ENCODE measurements at places on chromosomes 2 and 18.

DNA sequence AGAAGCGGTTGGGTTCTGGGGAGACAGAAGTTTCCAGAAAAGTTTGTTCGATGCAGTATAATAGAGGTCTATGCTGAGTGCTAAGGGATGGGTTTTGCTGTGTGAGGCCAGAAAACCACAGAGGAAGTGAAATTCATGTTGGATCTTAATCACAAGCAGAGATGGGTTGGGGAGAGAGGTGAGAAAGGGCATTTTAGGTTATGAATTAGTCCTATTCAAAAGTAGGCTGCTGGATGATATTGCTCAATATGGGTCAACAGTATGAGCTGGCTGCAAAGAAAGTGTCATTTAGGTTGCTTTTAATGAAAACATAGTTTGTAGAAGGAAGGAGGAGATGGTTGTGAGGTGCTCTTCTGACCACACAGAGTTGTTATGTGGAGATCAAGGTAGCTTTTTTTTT, 118.8 kb upstream of the LHCGR start:
- DNase-seq = no peak

GRCh38 chr18:25097569-25098056, 254.4 kb downstream of the ZNF521 start:
- no peak for DNase-seq

DNA sequence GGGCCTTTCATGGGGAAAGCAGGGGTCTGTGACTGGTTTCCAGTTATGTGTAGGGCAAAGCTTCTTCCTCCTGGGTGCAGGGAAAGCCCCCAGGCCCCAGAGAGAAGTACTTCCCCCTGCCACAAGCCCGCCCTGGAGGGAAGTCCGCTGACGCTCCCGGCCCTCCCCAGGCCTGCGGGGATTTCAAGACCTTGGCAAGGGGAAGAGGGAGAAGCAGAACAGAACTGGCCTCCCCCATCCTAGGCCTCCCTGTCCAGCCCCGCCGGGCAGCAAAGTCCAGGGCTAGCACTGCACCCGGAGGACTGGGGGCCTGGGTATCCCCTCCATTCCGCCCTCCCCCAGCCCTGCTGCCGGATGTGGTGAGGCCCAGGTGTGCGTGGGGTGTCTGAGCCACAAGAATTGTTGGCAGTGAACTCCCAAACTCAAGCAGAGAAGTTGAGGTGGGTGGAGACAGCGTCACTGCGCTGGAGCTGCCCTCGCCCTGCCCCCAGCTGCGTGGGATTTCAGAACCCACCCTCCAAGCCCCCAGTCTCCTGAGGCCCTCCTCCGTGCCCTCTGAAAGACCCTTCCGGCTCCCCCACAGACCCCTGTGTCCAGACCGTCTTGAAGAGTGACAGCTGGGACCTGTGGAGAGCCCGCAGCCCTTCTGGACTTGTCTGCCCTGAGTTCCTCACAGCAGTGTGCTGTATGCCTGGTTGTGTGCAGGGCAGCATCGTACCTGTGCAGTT, 1.1 kb upstream of the DUSP2 start:
- DNase-seq = no peak

DNA sequence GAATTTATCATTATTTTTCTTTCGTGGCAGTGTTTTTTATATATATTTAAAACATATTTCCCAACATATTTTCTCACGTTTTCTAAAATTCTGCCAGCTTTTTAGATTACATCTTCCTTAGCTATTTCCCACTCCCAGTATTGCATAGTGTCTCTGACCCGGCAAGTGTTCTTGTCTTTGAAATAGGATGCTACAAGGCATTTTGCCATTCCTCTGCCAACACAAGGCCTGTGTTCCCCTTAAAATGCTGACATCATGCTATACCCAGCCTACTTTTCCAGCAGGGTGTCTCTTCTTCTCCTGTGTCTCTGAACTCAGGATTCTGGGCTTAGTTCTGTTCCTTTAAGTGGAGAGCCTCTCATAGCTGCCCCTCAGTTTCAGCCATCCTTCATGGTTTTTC, 115.2 kb downstream of the DIS3L2 start:
- DNase-seq = no peak

GRCh38 chr2:172556284-172557033, 569 bp downstream of the PDK1 start:
- DNase-seq = peak; percentile 19

GRCh38 chr2:193751299-193751698, 1556.6 kb upstream of the TMEFF2 start:
- DNase-seq = no peak

- DNase-seq = no peak
Measured at GRCh38 chr18:22826726-22827125, 106.4 kb upstream of the RBBP8 start.

DNA sequence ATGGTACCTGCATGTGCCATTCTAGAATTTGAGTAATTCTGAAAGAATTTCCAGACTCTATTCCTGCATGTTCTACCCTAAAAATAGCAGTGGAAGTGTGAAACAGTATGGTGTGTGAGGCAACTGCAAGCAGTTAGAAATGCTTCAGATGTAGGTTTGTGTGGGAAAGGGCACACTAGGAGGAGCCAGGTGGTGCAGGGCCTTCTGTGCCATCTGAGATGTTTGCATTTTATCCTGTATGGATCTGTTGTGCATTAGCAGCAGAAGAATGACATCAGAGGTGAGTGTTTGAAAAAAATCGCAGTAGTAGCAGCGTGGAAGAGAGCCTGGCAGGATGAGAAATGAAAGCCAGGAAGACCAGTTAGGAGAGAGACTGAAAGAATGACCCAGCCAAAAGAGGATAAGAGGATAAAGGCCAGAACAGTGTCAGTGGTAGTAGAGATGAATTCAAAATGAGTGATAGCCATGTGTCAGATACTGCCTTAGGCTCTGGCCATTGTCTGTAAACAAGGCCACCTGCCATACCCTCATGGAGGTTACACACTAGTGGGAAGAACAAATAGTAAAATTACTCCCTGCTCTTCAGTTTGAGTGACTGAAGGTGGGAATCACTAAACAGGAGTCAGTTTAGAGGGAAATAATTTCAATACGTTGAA, 142.2 kb downstream of the PKP4 start:
- DNase-seq = no peak

- DNase-seq = peak; percentile 56
Measured at GRCh38 chr2:24919037-24919505, 966 bp downstream of the ADCY3 start.

GRCh38 chr2:230907361-230908091, 17.5 kb downstream of the GPR55 start:
- no peak for DNase-seq

GRCh38 chr2:8049176-8049575, 632.7 kb upstream of the ID2 start:
- no peak for DNase-seq

GRCh38 chr18:77123320-77124231, 9.0 kb downstream of the MBP start:
- no peak for DNase-seq

DNA sequence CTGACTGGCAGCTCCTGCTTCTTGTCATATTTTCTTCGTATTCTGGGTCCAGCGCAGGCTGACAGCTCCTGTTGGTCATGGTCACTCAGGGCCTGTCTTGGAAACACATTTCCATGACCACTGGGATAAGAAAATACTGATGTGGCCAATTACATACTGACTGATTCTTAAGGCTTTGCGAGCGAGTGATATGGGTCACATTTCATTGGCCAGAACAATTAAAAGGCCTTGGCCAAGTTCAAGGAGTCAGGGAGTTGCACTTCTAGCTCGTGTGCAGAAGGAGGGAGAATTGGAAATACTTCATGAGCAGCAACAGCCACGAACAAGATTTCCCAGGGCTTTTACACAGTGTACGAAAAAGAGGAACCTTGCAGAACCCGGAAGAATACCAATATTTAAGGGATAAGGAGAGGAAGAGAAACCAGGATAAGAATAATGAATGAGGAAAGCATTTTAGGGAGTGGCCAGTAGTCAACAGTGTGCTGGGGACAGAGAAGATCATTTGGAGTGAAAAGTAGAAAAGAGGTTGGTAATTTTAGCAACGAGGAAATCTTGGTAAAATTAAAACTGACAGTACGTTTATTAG, 149.5 kb downstream of the ATP9B start:
- DNase-seq = no peak

- no peak for DNase-seq
Measured at GRCh38 chr2:39724828-39725144, 54.3 kb downstream of the THUMPD2 start.

DNA sequence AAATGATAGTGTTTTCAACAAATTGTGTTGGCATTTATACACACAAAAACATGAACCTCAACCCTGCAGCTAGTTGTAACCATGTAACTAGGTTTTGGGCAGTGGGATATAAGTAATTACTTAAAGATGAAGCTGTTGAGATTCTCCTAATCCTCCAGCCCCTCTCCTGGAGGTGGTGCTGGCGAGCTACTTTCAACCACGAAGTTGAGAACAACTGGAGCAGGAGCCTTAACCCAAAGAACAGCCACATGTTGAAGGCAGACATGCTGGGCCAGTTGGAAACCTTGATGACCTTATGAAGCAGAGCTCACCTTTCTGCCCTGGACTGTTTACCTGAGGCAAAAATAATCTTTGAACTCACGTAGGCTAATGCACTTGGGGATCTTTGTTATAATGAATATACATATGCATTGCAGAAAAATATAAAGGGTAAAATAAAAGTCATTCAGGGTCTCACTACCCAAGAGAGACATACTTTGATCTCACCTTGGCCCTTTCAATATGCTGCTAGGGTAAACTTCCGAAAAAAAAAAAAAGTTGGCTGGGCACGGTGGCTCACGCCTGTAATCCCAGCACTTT, 89.6 kb upstream of the NPAS2 start:
- DNase-seq = peak; percentile 54

DNA sequence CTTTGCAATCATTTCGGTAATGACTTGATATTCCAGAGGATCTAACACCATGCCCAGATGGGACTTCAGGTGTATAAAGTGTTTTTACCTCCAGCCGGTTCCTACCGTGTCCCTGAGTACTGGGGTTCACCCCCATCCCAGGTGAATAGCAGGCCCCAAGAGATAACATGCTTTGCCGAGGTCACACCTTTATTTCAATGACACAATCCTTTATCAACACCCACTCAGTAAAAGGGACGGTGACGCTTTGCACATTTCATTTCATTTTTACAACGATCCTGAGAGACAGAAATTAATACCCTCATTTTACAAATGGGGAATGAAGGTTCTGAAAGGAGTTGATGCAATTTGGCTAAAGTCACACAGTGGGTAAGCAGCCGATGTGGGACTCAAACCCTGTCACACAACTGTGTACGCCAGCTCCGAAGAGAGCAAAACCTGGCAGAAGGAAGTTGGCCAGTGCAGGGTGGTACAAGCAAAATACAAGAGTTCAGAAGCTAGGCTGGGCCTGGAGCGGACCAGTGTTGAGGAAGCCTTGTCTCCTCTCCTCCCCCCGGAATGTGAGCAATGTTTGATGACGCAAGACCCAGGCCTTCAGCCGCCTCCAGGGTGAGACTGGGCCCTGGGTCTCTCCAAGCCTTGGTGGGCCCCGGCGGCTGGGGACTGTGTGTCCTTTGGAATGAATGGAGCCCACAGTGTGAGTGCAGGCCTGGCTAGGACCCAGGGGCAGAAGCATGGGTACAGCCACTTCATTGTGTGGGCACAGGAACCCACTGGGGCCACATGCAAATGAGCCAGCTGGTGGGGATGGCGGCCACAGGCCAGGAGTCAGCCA, 139.6 kb upstream of the MYCN start:
- no peak for DNase-seq

GRCh38 chr2:833180-833579, 117.5 kb upstream of the SNTG2 start:
- DNase-seq = no peak

GRCh38 chr2:28653892-28654662, 97.6 kb upstream of the PPP1CB start:
- DNase-seq = no peak

DNA sequence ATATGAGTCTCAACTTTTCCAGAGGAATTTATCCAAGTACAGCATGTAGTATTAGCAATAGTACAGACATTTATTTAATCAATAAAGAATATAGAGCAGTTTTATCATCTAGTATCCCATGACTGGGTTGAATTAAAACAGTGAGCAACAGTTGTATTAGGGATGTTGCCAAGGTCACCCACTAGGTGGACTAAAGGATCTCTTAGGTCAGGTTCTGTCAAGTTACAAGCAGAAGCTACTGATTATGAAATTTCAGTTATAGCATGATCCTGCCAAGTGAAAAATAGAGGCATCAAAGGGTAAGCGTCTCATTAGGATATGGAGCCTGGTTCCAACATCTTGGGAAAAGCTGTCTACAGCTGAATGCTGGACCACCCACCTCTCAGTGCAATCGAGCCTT, 52.1 kb upstream of the LAPTM4A start:
- DNase-seq = no peak

- peak; percentile 5 for DNase-seq
Measured at GRCh38 chr18:28175930-28176697, 816 bp downstream of the CDH2 start.

DNA sequence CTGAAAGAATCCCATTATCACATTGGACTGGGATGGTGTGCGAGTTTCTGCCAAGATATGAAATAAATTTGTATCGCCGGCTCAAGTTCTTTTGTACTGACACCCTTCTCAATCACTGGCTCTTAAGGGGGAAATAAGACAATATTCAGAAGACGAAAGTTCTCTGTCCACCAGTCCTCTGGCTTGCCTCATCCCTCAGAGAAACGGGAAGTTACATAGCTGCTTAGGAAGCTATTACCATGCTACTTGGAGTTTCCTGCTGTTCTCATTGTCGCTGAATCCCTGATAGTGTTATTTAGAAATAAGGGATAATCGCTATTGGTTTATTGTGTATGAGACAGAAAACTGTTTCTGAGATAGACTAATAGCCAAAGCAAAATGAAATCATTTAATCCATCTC, 205.0 kb upstream of the ZNF521 start:
- DNase-seq = no peak

GRCh38 chr2:56741601-56742102, 557.9 kb downstream of the CCDC85A start:
- no peak for DNase-seq

DNA sequence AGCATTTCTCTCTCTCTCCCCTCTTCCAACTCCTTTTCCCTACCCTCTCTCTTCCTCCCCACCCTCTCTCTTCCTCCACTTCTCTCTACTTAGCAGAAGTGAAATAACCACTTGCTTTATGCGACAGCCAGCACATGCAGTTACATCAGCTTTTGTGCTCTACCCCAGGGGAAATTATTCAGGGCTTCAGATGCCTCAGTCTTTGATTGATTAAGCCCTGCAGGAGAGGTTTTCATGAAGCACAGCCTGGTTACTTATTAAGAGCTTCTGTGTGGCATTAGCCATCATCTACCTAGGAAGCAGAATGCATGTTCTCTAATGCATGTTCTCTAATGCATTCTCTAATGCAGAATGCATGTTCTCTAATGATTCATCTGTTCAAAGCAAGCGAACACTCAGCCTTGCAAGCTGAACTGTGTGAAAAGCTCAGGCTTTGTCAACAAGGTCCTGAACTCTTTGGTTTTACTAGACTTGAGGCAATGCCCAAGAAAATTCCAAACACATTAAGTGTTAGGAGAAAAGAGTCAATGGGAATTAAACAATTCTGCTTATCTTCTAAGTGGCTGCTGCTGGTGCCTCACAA, 56.1 kb downstream of the LHCGR start:
- no peak for DNase-seq

DNA sequence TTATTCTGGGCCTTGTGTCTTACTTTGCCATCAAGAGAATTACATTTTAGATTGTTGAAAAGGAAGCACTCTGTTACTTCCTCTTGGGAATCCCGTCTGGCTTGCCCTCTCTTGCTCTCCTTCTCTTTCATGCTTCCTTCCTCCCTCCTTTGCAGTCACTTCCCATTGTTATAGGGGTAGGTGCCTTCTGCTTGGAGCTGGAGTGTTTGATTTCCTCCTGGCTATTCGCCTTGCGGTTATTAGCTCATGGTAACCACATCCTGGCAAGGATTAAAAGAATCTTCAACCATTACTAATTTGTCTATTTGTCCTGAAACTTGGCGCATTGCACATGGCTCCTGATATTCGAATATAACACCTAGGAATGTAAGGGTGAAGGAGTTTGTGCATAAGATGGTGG, 115.0 kb downstream of the CERS6 start:
- no peak for DNase-seq

All from NCI-H526 (cell line).